ENCODE measurements at places on chromosomes 13 and 19.

DNA sequence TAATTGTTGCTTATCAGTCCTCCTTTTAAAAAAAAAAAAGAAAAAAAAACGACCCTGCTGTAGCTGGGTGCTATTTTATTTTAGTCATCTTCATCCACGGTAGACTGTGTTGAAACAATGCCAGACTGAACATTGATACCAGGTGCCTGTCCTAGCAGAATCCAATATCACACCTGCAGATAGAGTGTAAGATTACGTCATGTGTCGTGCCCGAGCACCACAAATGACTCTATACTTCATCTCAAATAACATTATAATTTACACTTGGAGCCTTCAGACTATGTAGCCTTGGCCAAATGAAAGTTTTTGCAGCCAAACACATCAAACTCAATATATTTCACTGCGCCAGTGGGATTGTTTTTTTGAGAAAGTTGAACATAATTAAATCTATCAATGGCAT is 410.6 kb downstream of the FGF9 start:
- no peak for DNase-seq

DNA sequence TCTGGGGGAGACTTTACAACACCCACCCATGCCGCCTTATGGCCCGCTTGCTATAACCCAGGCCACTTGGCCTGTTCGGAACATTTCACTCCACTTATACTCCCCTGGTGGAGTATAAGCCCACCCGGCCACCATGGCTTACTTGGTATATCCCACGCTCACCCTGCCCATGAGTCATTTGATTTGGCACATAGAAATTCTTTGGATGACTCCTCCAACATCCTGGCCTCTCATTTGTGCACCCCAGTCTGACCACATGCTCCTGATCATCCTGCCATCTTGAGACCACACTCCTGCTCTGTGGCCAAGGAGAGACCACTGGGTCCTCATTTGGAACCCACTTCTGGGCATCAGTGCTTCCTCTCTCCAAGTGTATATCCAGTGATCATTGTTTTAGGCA is 5.2 kb downstream of the SPACA6 start:
- DNase-seq = peak; percentile 32

DNA sequence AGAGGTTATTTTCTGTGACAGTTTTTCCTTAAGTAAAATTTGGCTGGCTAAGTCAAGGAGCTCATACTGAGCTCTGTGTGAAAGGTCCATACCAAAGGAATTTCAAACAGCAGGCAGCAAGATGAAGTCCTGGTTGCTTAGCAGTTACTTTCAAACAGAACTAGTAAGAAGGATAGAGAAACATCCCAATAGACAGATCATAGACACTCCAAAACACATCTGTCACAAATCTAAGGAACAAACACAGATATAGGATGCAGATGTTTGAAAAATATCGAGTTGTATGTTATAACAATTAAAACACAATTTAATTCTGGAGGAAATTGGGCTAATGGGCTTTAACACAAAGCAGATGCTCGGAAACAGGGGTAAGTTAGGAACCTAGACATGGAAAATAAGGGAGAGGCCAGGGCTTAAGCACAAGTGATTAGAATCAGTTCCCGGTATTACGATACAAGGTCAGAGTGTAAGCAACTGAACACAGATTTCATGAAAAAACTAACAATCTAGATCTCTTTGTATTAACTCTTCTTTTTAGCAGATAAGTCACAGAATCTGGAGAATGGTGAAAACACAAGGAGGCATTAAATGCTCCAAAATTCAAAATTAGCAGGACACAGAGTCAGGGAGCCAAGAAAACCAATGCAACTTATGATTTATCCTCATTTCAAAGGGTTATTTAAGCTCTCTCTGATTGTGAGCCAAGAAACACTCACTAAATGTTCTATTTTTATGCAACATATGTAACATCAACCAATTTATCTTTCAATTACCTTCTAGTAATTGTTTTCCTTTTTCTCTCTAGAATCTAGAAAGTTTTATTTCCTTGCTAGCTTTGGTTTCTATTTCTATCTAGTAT is 1992.9 kb upstream of the PCDH20 start:
- DNase-seq = peak; percentile 68

GRCh38 chr13:52461265-52461664 is 6.0 kb downstream of the CKAP2 start:
- DNase-seq = no peak

GRCh38 chr19:662207-662961 is 630 bp downstream of the RNF126 start:
- no peak for DNase-seq

All from fibroblast of skin of scalp (primary cell).